ENCODE measurements at places on chromosomes 16 and 17.

DNA sequence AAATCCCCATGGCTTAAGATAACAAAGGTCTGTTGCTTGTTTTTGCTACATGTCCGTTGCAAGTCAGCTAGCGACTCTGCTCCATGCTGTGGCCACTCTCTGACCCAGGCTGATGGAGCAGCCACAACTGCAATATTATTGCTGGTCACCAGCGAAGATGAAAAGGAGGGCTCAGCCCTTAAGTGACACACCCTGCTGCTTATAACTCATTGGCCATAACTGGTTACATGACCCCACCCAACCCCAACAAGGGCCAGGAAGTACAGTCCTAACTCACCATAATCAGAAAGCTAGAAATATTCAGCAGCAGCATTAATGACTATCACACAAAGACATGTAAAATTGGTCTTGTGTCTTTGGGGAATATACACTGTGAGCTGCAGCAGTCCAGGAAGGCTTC lies 224.3 kb downstream of the SOX9 start:
- DNase-seq, result no peak

DNA sequence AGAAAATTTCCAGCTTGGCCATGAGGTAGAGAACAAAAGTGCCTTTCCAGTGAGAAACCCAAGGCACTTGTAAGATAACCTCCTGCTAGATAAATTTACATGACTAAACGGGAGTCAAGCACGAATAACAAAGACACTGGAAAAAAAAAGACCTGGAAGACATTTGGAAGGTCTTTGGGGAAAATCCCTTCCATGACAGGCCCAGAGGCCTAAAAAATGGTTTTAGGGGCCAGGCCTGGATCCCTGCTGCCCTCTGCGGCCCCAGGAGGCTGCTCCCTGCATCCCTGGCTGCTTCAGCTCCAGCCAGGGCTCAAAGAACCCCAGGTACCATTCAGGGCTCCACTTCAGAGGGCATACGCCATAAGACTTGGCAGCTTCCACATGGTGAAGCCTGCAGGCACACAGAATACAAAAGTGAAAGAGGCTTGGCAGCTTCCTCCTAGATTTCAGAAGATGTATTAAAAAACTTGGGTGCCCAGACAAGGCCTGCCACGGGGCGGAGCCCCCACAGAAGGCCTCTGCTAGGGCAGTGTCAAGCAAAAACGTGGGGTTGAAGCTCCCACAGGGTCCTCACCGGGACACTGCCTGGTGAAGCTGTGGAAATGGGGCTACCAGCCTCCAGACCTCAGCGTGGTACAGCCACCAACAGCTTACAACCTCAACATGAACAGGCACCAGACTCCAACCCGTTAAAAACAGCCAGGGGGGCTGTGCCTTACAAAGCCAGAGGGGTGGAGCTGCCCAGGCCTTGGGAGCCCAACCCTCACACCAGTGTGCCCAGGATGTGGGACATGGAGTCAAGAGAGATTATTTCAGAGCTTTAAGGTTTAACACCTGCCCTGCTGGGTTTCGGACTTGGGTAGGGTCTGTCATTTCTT lies 77.1 kb downstream of the SDK2 start:
- no peak for DNase-seq

- DNase-seq, result no peak
Observed at GRCh38 chr16:67238806-67239470, 8.3 kb downstream of the FHOD1 start.

- no peak for DNase-seq
Observed at GRCh38 chr17:75838410-75838809, 5.8 kb downstream of the UNC13D start.

DNA sequence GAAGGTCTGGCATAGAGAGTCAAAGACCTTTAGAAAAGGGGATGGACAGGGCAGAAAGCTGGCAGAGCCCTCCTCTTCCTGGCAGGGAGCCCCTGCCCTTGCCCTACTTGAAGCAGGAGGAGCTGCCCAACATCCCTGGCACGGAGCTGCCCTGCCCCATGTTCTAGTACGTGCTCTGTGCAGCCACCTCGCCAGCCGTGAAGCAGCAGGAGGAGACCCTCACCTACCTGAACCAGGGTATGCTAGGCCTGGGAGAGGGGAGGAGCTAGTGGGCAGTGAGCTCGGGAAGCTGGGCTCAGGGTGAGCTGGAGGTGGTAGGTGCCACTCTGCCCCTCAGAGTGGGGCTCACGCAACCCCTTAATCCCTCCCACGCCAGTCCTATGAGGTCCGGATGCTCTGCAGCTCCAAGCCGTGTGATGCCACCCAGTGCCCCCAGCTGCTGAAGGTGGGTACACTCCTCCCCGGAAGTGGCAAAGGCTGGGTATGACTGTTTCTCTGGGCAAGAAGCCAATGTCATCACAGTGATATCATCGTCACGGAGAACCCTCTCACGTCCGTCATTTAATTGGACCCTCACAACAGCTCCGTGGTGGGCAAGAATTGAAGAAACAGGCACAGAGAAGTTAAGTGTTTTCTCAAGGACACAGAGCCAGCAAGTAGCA lies 12.7 kb upstream of the STAC2 start:
- DNase-seq, result no peak

GRCh38 chr17:9150446-9151090 lies 129.3 kb downstream of the NTN1 start:
- DNase-seq, result no peak

- no peak for DNase-seq
Observed at GRCh38 chr16:66923247-66923731, 2.0 kb downstream of the RRAD start.

All from AG09309 (cell line).